Cortex of kidney (tissue), 1 donor: ENCODE measurements at places on chromosomes 6 and 20.
A peak's percentile ranks its signal among the peaks of the same experiment; 100 is the strongest.

DNA sequence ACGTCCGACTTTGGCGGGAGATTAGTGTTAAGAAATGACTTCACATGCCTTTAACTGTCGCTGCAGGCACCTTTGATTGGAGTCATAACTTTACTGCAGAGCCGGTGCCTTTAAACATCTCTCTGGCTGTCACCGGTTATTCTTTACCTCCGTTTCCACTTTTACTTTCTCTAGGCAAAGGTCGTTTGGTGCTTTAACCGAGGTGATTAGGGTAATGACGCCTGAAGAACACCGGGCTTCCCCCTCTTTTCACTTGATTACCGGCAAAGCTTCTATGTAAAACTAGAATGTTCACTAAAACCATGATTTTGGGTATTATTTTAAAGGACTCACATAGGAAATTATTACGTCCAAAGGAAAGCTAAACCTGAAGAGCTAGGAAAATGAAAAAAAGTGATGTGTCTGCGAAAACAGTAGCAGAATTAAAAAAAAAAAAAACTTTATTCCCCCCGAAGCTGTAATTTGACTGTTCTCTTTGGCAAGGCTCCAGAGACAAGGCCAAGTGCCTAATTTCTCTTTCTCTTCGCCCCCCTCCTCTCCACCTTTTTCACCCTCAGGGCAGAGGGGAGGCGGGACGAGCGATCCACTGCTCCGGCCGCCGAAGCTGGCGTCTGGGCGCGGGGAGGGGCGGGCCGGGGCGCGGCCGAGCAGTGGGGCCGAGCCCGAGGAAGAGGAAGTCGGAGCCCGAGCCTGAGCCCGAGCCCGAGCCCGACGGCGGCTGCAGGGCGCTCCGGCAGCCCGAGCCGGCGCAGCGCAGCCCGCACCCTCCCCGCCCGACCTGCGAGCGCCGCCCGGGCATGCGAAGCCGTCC, at the start of gene PLEKHG1:
TSS of gene PLEKHG1 (plus strand) at position 687 of the 811 bp plus-strand sequence. CDS start 133,797 bp downstream, outside the sequence.
- DNase-seq, result no peak

- no peak for DNase-seq
Observed at GRCh38 chr6:47130086-47130485, 88.0 kb upstream of the ADGRF1 start.

GRCh38 chr6:158725704-158726103, 75.8 kb downstream of the SYTL3 start:
- no peak for DNase-seq

DNA sequence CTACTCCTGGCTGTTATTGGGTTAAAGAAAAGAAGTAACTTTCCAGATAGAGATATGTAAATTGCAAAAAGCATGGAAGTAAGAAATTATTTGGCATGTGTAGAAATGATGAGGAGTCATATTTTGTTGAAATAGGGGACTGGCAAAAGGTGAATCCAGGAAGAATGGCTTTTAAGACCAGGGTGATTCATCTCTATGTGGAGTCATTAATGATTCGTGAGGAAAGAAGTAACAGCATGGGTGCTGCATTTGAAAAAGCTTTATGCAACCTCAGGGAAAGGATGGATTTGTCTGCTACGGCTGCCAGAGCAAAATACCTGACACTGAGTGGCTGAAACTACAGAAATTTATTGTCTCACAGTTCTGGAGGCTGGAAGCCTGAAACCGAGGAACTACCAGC, 14.8 kb upstream of the SYNE1 start:
- DNase-seq, result no peak

DNA sequence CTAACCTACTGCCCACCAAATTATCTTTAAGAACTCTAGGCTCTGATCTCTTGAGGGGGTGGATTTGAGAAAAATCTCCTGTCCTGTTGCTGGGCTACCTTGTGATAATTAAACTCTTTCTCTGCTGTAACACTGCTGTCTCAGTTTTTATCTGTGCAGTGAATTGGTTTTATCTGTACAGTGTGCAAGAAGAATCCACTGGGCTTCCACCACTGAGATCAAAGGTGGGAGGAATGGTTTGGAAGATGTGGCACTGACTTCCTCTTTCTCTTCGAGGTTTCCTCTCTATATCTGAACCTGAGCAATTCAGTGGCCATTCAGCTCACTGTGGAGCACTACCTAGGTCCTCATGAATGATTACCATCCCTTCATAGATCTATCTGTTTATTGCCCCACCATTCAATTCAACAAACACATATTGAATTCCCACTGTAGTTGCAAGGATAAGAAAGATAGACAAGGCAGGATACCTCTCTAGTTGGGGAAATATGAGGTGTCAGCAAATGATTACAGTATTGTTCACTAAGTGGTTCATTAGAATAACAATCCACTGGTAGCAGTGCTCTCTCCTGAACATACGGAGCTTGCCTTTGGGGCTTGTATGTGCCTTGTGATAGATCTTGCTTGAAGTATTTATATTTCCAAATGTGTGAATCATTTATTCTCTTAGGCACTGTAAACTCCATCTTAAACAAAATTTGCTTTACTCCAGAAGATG, 172.1 kb upstream of the ARG1 start:
- no peak for DNase-seq

DNA sequence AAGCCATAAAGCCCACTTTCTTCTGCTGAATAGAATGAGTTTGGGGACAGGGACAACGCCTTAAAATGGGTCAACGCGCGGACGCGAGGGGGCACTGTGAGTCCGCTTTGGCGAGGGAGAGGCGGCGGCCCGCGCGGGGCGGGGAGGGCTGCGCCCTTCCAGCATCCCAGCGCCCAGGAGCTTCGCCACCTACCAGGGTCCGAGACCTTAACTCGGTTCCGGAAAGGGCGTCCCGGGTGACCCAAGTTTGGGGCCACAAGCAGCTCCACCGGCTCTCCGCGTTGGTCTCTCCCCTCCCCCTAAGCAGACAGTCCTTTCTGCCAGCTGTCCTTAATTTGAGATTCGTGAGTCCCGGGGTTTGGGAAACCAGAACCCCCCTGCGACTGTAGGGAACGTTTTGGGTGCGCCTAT, 1.8 kb upstream of the SAMD5 start:
- no peak for DNase-seq

DNA sequence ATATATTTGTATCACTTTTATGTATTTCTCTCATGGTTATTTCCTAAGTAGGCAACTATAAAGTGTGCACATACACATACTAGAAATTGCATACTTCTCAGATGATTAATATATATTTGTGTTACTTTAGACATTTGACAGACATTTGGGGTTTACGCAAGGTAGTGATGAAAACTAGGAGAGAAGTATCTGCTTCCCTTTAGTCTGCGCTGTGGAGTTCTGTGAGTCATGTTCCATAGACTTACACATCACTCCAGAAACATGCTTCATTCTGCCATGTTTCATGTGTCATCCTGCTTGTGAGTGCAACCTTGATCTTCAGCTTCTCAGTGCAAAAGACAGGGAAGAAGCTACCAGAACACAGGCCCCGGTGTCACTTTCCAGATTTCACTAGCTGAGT, 200.7 kb upstream of the BMP2 start:
- no peak for DNase-seq

DNA sequence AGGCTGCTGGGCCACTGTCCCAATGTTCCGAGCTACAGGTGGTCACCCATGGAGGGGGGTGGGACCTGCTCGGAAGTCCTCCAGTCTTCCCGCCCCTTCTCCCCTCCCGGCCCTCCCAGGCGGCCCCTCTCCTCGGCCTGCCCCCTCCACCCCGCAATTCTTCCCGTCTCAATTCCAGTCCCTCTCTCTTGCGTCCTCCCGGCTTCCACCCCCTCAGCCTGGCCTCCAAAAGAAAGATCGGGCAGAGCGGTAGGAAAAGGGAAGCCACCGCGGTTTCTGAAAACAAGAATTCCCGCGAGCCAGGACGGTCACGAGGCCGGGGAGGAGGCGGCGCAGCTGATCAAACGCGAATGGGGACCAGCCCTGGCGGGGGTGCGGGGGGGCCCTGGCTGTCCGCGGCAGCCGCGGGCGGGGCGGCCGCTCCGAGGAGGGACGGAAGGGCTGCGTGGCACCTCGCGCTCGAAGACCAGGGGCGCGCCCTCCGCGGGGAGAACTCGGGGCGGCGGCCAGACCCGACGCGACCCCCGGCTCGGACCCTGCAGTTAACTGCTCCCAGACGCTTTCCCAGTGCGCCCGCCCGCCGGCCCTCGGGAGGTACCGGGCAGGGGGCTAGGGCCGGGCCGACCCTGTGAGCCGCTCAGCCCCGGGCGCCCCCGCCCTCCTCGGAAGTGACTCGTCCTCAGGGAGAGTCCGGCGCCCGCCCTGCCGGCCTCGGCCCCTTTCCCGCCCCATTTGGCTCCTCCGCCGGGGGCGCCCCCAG, 1.0 kb downstream of the PXDC1 start:
- peak; percentile 28 for DNase-seq

GRCh38 chr6:57974653-57975052, 657.2 kb downstream of the PRIM2 start:
- no peak for DNase-seq

DNA sequence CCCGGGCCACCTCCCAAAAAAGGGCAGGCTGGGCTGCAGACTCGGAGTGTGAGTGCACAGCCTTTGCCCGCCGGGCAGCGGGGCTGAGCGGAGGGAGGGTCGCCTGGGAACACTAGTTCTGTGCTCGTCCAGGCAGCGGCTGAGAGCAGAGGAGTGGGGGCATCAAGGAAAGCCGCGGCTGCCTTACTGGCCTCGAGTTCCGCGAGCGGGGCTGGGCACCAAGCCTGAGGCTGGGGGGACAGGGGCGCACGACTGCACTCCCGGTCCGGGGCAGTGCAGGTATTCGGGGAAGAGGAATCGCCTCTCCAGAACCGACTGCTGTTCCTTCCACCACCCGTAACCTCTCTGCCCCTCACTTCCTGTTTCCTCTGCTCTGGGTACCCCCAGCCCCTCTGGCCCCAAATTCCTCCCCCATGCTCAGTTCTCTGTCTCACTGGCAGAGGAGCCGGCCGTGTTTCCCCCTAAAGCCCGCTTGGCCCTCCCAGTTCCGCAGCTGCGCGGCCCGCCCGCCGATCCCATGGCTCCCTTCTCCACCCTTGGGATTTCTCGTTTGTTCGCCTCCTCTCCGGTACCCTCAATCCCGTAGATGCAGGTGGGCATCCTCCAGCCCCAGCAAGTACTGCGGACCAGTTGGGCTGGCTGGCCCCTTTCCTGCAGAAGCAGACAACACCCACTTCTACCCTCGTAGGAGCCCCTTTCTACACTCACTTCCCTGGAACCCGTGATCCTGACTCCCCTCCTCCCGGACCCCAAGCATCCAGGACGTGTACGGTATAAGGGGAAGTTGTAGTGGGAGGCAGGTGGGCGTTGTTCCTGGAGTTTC, 5.1 kb downstream of the RING1 start:
- DNase-seq, result no peak

DNA sequence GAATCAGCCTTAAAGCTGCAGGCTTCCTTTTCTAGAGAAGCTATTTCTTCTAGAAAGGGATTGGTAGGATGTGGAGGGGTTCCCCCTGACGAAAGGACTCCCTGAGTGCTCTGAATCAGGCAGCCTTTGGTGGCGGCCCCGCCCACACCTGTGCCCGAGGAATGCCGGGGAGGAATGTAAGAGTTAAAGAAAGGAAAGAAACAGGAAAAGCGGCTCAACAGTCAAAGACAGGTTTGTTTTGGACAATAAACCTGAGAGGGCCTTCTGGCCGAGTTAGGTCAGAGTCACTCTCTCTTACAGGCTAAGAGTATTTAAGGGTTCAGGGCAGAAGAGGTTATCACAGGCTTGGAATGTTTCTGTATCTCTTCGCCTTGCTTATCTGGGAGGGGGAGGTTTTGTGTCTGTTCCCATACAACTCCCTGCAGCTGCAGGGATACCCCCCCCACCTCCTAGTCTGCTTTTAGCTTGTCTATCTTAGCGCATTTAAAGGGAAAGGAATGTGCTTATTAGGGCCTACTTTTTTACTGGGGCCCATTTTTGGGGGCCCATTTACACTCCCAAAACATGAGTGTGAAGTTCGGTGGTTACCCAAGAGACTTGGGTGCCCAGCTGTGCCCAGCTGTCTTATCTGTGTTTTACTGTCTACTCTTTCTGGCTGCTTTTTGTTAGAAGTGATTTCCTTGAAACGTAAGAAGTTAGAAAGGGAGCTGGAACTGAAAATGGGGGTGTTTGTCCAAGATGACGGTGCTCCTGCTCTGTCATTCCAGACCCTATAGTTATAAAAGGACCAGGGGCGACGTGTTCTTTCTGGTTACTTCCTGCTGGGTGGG, 32.8 kb downstream of the DYNLT1 start:
- DNase-seq, result no peak

- no peak for DNase-seq
Observed at GRCh38 chr6:148831064-148831463, 84.2 kb downstream of the UST start.

DNA sequence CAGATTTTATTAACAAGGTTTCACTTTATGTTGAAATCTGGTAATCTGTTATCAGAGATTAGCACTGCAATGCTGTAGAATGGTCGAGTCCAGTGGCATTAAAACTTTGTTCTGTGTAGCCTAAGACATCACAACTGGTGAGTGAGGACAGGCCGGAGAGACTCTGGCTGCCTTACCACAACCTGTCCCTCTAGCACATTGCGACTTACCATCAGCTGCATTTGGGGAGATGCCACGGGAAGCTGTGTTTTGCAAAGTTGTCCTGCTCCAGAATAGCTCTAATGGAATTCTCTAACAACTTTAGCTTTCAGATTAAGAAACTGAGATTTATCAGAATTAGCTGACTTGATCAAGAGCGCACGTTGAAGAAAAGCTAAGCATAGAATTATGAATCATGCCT, 493.3 kb downstream of the MAFB start:
- no peak for DNase-seq

- DNase-seq, result no peak
Observed at GRCh38 chr6:160129881-160130615, 8.4 kb downstream of the SLC22A1 start.

- no peak for DNase-seq
Observed at GRCh38 chr6:159214281-159214680, 45.1 kb downstream of the FNDC1 start.

DNA sequence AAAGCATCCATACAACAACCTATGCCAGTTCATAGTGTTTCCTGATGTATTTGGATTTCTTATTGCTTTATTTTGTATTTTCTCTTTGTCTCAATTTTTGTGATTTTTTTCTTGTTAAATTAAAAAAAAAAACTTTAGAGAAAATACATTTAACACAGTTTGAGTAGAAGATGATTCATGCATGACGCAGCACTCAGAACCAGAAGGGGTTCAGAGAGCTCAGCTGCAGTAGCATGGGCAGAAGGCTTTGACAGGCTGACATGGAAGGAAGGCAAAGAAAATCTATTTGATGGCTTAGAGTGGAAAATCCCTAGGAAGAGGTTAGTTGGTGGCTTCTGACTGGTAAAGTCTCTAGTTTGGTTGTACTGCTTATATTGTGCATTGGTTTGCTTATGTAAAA, 207.2 kb upstream of the STXBP5 start:
- no peak for DNase-seq

GRCh38 chr20:53337390-53338101, 256.1 kb downstream of the ZNF217 start:
- no peak for DNase-seq

DNA sequence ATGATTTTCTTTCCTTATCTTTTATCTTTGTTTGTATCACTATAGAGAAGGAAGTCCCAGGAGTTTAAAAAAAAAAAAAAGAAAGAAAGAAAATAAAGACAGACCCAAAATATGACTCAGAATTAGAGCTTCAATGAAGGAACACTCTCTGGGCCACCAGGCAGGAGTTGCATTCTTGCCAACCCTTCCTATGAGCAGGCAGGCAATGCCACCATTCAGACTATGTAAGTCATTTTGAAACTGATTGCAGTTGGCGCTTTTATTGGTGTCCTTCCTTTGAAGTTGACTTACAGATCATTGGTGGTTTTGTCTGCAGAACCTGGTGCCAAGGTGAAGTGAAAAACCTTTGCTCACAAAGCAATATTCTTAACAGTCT, 50.3 kb downstream of the MYB start:
- no peak for DNase-seq
